ENCODE measurements at places on chromosomes 13 and 19.

DNA sequence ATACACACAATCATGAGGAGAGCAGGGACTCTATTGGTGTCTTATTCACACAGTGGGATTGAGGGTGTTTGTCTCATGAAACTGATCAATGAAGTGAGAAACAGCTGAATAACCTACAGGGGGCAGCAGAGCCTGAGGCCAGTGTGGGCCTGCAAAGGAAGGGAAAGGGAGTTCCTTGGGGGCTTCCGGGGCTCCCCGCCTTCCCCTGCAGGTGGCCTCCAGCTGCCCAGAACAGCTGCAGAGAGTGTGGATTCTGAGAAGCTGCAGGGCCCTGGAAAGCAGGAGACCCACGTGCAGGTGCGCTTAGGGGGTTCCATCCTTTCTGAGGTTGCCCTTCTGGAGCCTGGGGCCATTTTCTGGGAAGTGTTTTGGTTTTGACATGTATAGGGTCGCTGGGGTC is 20.1 kb downstream of the ZNF763 start:
- DNase-seq: no peak

- no peak for DNase-seq
Observed at GRCh38 chr19:32649751-32650150, 25.2 kb downstream of the ANKRD27 start.

GRCh38 chr13:112777637-112778406 is 88.0 kb downstream of the ATP11A start:
- DNase-seq: no peak

DNA sequence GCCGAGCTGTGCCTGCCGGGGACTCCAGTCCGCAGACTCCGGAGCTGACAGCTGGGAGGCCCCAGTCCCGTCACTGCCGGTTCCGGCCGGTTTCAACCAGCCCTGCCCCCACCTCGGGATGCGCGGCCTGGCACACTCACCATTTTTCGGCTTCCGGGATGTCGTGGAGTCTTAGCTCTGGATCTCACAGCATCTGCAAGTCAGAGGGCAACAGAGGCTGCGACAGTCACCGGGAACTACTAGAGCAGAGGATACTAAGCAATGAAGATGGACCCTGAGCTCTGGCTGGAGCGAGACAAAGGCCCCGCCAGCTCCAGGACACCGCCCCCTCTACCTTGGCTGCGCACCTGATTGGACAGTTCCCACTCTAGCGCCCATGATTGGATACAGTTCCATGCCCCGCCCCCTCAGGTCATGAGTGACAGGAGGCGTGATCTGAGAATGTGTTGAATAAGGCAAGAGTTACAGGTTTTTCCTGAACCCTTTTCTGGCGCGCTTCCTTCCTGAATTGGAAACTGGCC is at the start of gene ZNF682:
Gene ZNF682, minus strand, starts transcription at position 303 of the 521 bp plus-strand sequence. Its CDS starts 160 bp downstream, at position 143.
- peak; percentile 61 for DNase-seq

- no peak for DNase-seq
Observed at GRCh38 chr19:9608912-9609311, 12.1 kb downstream of the ZNF561 start.

DNA sequence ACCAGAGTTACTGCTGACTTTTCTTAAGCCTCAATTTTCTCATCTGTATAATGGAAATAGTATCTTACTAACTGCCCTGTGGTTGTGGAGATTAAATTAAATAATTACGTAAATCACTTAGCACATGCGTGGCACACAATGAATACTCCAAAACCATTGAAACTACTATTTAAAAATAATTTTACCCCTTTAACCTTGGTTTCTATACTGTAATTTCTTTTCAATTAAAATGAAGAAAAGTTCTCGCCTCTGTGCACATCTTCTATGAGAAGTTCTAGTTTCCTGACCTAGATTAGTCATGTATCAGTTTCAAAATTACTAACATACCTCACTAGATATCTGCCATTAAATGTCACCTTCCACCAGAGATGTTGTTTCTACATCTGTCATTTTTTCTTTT is 5.7 kb downstream of the SLITRK1 start:
- DNase-seq: no peak

DNA sequence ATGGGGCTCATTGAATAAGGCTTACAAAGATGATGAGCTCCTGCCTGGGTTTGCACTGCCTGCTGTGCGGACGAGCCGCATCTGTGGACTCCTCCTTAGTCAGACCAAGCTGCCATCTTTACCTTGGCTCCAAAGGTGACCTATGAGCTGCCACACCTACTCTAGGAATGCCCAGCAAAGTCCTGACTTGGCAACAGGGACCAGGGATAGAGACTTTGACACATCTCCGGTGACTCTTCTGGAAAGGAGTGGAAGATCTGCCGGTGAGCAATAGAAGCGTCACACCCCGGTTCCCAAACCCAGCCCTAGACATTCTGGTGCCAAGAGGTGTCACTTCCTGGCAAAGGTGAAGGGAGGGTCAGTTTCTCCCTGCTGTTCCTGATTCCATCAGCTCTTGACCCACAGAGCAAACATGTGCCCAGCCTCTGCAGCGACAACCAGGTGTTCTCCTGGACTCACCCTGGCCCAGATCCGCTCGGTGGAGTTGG is 50.2 kb upstream of the GTF3A start:
- no peak for DNase-seq

DNA sequence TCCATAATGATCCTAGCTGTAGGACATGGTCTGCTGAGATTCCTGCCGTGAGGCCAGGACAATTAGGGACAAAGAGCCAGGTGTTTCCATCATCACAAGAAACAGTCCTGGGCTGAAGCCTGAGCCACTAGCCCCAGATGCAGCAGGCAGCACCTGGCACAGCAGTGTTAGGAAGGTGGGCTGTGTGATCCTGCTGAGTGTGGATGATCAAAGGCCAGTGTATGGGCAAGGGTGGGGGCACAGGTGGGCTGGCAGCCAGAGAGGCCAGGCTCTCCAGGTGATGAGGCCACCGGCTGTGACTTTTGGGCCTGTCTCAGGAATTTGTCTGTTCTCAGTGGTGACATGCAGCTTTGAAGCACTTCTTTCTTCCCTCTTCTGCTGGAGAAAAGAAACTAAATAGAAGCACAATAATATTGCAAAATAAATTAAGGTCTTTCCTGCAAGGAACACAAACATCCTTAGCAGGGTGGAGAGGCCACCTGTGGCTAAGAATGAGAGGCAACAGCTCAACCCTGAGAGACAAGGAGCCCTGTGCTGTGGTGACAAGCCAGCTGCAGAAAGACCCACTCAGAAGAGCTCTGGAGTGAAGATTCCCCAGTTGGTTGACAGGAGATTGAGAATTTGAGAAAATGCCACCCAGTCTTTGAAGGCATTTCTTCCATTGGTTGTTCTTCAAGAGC is 127.6 kb downstream of the KATNAL1 start:
- DNase-seq: no peak

DNA sequence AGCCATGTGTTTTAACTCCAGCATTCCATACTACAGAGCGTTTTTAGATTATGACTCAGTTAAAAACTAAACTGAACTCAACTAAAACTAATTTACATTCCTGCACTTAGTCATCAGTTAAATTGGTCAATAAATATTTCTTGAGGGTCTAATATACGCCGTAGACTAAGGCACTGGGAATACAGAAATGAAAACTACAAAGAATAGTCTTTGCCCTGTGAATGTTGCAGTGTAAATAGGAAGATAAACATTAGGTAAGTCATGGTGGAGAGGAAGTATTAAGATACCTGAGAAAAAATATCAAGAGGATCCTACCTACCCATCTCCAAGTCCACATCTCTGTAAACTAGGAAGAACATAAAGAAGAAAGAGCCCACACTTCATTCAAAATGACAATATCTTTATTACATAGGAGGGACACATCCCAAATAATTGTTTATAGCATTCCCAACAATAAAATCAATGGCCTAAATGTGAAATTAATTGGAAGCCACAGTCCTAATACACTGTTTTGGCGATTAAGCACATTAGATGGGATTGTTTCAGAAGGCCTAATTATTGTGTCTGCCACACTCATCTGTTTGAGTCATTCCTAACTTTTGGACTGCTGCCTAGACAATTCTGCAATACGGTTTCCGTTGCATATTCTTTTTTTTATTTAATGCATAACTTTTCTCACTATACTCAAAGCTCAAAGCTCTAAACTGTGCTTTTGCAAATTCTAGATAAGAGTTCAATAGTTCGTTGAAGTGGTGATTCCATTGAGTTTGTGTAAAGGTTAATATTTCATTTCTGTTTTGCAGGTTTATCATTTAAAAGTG is 52.9 kb downstream of the MBNL2 start:
- DNase-seq: no peak

Data from activated gamma-delta T cell (primary cell).